ENCODE measurements at places on chromosomes 1 and 21.

- no peak for DNase-seq
Observed at GRCh38 chr1:65109487-65109886, 38.5 kb upstream of the AK4 start.

- DNase-seq: peak; percentile 58
Observed at GRCh38 chr1:212727386-212728181, 27.9 kb upstream of the BATF3 start.

- no peak for DNase-seq
Observed at GRCh38 chr1:152084853-152085252, 4.0 kb downstream of the TCHHL1 start.

DNA sequence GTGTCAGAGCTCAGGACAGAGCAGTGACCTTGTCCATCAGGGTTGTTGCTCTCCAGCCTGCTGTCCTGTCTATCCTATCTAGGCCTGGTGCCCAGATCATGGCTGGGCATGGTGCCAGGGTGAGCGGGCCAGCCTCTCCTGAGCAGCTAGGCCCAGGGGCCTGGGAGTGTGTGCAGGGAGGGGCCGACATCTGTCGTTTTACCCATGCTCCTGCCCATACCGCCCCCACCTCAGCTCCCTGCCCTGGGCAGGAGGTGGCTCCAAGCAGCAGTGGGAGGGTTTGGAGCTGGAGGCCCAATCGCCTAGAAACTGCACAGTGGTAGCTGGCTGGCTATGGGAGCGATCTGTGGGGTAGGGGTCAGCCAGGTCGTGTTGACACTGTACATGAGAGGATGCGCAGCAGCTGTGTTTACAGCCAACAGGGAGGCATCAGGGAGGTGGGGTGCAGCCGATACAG lies 6.5 kb downstream of the INSRR start:
- DNase-seq: no peak

GRCh38 chr1:92843429-92844352 lies 11.9 kb downstream of the RPL5 start:
- DNase-seq: no peak

- DNase-seq: no peak
Observed at GRCh38 chr1:187070076-187070475, 241.3 kb downstream of the PLA2G4A start.

DNA sequence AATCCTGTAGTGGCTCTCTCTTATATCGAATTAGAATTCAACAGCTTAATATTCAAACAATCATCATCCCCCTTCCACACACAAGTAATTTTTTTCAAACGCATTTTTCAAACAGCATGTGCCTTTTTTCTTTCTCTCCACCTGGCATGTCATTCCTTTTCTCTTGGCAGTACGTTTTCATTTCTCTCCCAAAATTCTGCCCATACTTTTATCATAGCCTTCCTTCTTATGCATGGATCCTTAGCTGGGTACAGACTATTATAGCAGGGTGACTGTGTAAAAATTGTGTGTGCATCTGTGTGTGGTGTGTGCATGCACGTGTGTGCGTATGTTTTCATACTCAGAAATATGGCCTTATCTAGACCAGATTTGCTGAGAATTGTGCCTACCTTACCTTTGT lies 184.3 kb downstream of the ZC3H11B start:
- DNase-seq: no peak

GRCh38 chr1:59179673-59180072 lies 117.2 kb upstream of the FGGY start:
- DNase-seq: no peak

DNA sequence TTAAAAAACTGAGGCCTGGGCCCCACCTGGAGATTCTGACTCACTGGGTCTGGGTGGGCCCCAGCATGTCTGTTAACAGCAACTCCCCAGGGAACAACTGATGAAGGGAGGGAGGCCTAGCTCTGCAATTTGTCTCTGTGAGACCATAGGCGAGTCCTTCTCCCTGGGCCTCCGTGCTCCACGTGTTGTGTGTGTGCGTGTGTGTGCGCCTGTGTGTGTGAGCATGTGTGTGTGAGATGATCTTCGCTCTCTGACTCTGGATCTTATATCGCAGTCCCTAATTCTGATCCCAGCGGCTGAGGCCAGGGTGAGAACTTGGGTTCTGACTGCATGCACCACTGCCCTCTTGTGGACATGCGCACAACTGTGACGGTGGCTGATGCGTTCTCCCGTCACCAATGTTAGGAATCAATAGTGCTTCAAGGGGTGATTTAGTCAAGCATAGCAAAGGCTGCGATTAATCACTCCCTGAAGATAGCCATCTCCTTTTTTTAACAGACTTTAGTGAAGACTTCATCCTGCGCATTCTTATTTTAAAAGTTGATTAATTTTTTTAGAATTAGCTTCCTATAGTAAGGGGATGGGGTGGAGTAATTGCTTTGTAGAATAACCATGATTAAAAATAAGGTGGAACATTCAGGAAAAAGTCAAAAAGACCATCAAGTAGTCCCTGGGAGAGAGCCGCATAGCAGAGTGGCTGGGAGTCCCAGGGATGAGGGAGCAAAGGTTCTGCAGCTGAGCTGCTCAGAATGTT lies 62.4 kb upstream of the USP24 start:
- DNase-seq: peak; percentile 85

- no peak for DNase-seq
Observed at GRCh38 chr1:220119043-220119512, 25.1 kb downstream of the IARS2 start.

DNA sequence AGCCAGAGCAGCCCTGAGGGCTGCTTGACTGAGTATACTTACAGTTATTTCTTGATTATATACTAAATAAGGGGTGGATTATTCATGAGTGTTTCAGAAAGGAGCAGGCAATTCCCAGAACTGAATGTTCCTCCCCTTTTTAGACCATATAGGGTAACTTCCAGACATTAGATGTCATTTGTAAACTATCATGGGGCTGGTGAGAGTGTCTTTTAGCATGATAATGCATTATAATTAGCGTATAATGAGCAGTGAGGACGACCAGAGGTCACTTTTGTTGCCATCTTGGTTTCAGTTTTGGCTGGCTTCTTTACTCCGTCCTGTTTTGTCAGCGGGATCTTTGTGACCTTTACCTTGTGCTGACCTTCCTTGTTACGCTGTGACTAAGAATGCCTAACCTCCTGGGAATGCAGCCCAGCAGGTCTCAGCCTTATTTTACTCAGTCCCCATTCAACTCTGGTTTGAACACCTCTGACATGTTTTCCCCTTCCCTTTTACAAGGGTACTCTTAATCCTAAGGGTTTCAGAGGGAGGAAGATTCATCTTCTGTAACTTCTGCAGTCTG lies 16.2 kb downstream of the KCTD3 start:
- DNase-seq: no peak

DNA sequence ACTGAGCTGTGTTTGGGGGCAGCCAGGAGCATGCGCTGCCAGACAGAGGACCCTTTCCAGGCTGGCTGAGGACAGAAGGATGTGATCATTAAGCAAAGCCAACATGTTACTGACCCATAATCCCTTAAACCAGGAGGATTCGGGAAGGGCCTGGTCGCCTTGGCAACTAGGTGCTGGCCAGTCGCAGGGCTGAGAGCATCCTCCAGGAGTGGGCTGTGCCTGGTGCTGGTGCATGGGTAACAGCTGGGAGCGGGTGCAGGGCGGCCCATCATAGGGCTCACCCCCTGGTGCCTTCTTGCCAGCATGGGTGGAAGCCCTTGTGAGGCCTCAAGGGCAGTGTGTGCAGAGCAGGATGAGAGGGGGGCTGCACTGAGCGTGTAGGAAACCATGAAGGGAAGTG lies 17.2 kb downstream of the CDK18 start:
- DNase-seq: no peak

GRCh38 chr1:205980237-205980870 lies 22.8 kb downstream of the RAB7B start:
- DNase-seq: no peak

DNA sequence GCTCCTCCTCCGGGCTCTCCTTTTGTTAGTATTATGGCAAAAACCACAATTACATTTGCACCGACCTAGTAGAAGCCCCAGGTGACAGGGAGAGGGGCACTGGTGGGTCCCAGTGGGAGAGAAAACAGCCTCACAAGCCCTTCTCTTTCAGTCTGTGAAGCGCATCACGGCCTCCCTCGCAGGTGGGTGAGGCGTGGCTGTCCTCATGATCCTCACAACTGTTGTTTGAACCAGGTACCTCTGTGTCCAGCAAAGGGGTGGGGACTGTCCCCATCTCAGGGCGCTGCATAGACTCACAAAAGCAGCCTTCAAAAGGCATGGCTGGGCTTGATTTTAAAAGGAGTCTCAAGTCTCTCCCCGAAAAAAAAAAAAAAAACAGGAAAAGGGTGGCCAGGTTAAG lies 7.9 kb upstream of the C2CD2 start:
- no peak for DNase-seq
